Uterus (tissue), 4 donors: ENCODE measurements at places on chromosomes 11 and 22. TPM values are rescaled to one million over a fixed set of nuclear protein-coding genes. Genes with fewer than 3 reads are reported as not detected.

The SEPTIN3 gene
- 1.4 TPM for total RNA-seq

The CYP2D6 gene
- not detected for total RNA-seq

The PRR33 gene
- total RNA-seq: not detected

The OLFML1 gene
- total RNA-seq: 111 TPM

- no peak for DNase-seq
Observed at GRCh38 chr11:114664641-114665040, 13.7 kb upstream of the NXPE2 start.

DNA sequence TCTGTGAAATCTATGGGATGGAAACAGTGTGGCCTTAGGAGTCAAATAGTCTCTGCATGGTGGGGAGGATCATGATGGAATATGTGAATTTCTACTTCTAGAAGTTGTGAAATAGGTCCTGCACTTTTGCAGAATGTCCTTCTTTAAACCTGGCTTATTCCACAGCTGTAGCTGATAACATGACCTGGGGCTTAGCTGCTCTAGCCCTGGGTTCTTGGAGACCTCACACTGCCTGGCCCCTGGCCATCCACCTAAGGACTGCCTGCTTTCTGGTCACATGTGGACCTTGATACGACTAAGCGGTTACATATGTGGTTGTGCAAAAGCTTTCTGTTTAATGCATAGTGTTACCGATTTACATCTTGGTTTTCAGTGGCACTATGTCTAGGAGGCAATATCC, 88.2 kb downstream of the SWAP70 start:
- DNase-seq: no peak

DNA sequence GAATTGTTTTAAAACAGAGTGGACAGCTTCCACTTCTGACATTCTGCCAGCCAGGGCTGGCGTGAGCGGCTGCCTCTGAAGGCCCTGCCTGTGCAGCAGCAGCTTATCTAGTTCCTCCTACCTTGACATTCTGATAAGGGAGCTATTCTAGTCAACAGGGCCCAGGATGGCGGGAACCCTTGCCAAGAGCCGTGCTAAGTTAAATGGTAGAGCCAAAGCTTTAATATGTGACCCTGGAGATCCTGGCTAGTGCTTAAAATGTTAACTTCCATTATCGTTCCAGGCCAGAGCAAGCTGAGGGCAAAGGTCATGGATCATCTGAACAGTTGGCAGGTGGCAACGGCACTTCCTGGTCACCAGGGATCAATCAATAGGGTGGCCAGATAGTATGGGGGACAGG, 3.5 kb downstream of the KCNJ5 start:
- no peak for DNase-seq

DNA sequence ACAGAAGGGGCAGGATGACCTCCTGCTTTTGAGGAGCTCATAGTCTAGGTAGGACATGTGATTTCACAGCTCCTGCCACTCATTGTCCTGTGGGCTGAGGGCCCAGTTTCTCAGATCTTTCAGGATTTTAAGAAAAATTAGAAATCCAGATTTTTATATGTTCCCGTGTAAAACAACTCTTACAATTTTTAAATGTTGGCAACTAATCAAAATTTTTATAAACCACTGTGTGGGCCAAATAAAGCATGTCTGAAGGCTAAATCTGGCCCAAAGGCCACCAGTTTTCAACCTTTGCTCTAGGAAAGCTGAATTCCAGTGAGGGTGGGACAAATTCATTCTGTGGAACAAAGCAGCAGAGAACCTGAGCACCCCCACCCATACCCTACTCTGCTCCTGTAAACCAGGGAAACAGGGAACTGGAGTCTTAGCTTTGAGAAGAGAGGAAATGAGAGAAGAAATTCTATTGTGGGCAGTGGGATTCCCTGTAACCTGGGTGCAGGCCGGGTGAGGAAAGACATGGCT, 20.6 kb downstream of the LRRC32 start:
- no peak for DNase-seq

DNA sequence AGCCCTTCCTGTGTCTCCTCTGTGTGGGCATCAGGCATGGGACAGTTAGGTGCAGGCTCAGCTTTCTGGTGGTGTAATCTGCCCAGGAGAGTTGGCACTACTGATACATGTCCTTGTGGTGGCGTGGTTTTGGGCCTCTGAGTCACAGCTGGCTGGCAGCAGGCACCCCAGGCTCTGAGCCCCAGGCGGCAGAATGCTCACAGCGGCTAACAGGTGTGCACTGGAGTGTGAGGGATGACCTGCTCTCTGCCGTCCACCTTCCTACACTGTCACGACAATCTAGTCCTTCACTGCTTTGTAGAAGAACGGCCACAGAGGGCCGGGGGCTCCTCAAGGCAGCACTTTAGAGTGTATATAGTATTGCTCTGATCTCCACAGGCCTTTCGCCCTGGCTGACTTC, 100.3 kb upstream of the PITPNB start:
- peak; percentile 15 for DNase-seq

- no peak for DNase-seq
Observed at GRCh38 chr11:121058941-121059340, 35.0 kb downstream of the TBCEL start.

- DNase-seq: no peak
Observed at GRCh38 chr22:41043722-41044121, 48.7 kb upstream of the EP300 start.

DNA sequence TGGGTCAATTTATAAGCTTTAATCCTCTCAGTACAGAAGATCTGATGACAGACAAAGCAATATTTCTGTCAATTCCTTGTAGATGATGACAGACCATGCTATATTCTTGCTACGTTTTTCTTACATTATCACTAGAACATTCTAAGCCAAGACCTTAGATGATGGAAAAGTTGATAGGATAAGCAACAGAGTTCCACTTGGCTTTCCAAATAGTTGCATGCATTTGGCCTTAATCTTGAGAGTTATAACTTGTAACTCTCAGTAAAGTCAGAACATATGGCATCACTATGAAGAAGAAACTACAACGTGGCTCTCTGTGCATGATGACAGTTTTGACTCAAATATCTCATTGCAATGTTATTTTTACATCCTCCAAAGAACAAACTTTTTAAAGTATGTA, 544.3 kb upstream of the LRRC4C start:
- DNase-seq: no peak
